T-cell (primary cell): ENCODE measurements at places on chromosomes 6 and 20. TPM values are rescaled to one million over a fixed set of nuclear protein-coding genes. Genes with fewer than 3 reads are reported as not detected.

The PNPLA1 gene
- total RNA-seq, result not detected

The TCEA2 gene
- total RNA-seq, result 49.7 TPM

The RHAG gene
- total RNA-seq, result not detected

The PTK6 gene
- total RNA-seq, result 0.23 TPM

The EHMT2 gene
- 78.9 TPM for total RNA-seq

GRCh38 chr6:115891111-115891669 is 169.5 kb downstream of the FRK start:
- H3K27ac ChIP-seq, result no peak overlapping the region
- H3K4me1 ChIP-seq, result no peaks in the 10 kb centered on the region
- DNase-seq, result no peak
- H3K27me3 ChIP-seq, result no peaks in the 10 kb centered on the region
- no peaks in the 10 kb centered on the region for H3K36me3 ChIP-seq

GRCh38 chr20:41905199-41905598 is 287.0 kb upstream of the CHD6 start:
- no peaks in the 10 kb centered on the region for H3K27me3 ChIP-seq
- no peak overlapping the region for H3K4me3 ChIP-seq
- no peaks in the 10 kb centered on the region for H3K4me1 ChIP-seq
- DNase-seq, result no peak

- H3K4me3 ChIP-seq, result no peak overlapping the region
- H3K36me3 ChIP-seq, result no peaks in the 10 kb centered on the region
- H3K27me3 ChIP-seq, result no peaks in the 10 kb centered on the region
- H3K27ac ChIP-seq, result no peak overlapping the region
Observed at GRCh38 chr6:85685713-85686112, 43.0 kb upstream of the SYNCRIP start.

- H3K4me1 ChIP-seq, result no peaks in the 10 kb centered on the region
- no peaks in the 10 kb centered on the region for H3K36me3 ChIP-seq
- no peak overlapping the region for H3K27ac ChIP-seq
- no peaks in the 10 kb centered on the region for H3K27me3 ChIP-seq
Observed at GRCh38 chr6:122202576-122203137, 196.8 kb upstream of the HSF2 start.

GRCh38 chr6:136092897-136093296 is 157.2 kb downstream of the MTFR2 start:
- no peaks in the 10 kb centered on the region for H3K27me3 ChIP-seq
- no peak for DNase-seq
- no peak overlapping the region for H3K27ac ChIP-seq

GRCh38 chr20:9590189-9590588 is 75.8 kb downstream of the LAMP5 start:
- H3K36me3 ChIP-seq, result no peaks in the 10 kb centered on the region
- no peak for DNase-seq
- H3K4me3 ChIP-seq, result no peak overlapping the region
- no peaks in the 10 kb centered on the region for H3K27me3 ChIP-seq
- no peaks in the 10 kb centered on the region for H3K4me1 ChIP-seq

DNA sequence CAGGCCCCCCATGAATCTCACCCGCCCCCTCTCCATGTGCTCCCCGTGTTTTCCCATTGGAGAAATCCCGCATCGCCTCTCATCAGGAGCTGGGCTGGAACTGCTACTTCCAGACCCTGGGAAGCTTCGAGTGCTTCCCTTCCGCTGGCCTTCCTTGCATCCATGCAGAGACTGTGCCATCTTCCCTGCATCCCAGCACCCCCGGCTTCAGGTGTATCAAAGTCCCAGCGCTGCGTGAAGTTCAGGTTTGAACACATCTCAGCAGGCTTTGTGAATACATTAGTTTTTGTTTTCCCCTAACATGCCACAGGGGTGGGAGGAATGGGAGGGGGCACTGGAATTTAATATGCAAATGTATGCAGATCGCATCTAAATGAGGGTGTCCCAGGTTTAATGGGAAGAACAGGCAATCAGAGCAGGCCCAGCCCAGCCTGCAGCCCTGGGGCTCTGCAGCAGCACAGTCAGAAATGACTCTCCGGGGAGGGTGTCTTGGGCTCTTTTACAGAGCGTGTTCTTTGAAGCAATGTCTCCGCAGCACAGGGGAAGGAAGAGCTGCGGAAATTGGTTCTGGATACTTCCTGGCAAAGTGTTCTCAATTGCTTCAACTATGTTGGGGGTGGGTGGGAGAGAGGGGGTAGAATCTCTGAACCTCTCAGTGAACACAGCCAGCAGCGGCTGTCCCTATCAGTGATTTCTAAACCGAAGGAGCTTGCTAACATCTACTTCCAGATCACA is 8.3 kb upstream of the MMP9 start:
- H3K4me1 ChIP-seq, result peaks cover 57% of the 10 kb centered on the region
- H3K27ac ChIP-seq, result no peak overlapping the region
- peaks cover 19% of the 10 kb centered on the region for H3K27me3 ChIP-seq
- DNase-seq, result no peak

DNA sequence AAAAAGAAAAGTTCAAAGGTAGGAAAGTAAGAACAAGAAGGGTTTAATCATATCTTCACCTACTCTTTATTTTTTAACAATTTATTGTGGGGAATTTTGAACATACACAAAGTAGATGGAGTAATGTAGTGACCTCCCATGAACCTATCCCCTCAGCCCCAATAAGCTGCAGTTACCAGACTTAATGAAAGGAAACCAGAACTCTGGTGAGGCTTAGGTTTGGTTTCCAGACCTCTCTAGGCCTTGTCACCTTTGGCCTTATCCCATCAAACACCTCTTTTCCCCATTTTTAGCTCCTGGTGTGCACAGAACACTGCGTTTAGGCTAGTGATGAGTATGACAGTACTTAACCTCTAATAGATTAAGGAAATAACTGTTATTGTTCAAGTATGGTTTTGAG is 42.0 kb downstream of the CBFA2T2 start:
- DNase-seq, result no peak
- H3K36me3 ChIP-seq, result peaks cover 3% of the 10 kb centered on the region
- no peak overlapping the region for H3K4me3 ChIP-seq
- peaks cover 2% of the 10 kb centered on the region for H3K4me1 ChIP-seq
- H3K27ac ChIP-seq, result no peak overlapping the region

DNA sequence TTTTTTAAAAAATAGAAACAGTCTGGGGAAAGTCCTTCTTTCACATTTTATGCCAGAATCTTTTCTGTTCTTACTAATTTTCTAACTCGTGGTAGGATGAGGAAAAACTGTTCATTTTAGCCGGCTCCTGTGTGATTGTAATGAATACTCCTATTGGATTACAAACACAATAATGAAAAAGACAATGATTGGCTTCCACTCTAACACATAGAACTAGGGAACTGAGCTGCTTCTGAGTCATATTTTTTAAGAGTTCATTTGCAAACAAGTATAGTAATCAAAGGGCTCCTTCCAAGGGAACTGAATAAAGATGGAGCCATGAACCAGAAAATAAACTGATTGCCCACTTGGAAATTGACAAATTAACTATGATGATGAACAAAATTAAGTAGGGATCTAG is 265.3 kb upstream of the TCF21 start:
- no peak overlapping the region for H3K4me3 ChIP-seq
- peaks cover 3% of the 10 kb centered on the region for H3K27me3 ChIP-seq
- no peak for DNase-seq
- H3K27ac ChIP-seq, result no peak overlapping the region

DNA sequence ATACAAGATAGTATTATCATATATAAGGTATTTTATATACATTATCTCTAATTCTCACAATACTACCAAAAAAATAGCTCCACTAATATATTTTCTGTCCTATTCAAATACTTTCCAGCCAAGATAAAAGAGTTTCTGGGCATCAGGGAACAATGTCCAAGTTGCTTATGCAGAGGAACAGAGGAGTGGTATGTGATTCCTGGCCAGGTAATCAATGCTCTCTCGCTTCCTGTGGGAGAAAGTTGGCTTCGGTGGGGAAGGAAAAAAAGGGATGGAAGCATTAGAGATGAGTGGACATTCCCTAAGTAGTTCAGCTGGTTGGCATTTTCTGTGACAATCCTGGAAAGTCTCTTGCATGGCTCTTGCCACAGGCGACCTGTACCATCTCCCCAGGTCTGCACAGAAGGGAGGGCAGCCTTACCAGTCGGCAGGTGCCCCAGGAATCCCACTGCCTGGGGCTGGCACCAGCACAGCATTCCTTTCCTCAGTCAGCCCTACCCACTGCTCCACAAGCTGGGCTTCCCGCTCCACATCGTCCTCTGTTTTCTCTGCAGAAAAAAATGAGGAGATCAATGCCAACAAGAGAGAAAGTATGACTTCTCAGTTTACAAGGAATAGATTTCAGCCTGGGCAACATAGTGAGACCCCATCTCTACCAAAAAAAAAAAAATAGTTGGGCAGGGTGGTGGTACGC is 78.5 kb upstream of the NUP153 start:
- no peak overlapping the region for H3K27ac ChIP-seq
- H3K4me1 ChIP-seq, result no peaks in the 10 kb centered on the region
- H3K27me3 ChIP-seq, result peaks cover 3% of the 10 kb centered on the region
- no peaks in the 10 kb centered on the region for H3K36me3 ChIP-seq
